Dermis blood vessel endothelial cell (primary cell): ENCODE measurements at places on chromosomes 6 and 20. TPM values are rescaled to one million over a fixed set of nuclear protein-coding genes. Genes with fewer than 3 reads are reported as not detected.

THBS2 gene
- 0.79 and 2.0 TPM in 2 replicates for total RNA-seq

DNA sequence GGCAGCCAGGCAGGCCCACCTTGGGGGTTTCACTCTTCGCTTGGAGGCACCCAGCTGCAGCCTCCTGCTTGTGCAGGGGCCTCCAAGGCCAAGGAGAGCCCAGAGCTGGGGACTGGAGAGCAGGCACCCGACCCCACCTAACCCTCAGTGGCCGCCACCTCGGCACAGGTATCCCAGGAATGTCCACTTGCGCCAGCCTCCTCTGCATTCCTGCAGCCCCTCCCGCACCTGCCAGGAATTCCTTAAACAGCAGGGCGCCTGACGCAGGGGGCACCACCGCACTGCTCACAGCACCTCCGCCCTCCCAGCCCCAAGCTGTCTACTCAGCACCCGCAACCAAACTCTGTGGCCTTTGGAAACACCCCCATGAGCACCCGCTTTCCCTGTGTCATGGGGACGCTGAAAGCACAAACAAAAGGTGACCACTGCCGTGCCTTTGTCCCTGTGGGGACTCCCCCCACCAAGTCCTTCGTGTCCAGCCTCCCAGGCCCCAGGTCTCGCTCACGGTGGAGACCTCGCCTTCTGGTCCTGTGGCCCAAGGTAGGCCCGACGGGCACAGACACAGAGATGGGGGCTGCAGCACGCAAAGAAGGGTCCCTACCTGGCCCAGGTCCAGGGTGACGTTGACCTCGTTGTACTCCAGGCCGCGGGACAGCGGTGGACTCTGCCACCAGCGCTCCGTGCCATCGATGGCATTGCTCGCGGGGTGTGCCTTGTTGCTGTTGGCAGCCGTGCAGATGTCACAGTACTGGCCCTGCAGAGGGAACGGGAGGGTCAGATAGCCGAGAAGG is 5.1 kb downstream of the LAMA5 start:
- DNase-seq, result no peak

MUC21 gene
- not detected in 2 replicates for total RNA-seq

DNA sequence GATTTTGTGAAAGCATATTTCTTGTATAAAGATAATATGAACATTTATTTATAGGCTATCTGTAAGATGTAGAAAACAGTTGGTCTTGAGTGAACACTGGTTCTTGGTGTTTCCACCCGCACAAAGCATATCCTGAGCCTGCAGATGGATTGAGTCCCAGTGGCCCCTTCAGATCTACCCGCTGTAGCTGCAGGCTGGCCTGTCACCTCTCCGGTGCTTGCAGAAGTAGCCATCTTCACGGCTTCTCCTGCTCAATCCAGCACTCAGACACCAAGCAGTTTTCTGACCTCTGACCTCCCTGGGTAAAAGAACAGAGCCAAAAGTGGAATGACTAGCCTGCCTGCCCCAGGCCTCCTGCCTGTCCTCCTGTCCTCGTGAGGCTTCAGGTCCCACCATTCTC is 22.7 kb downstream of the LYRM2 start:
- no peak for DNase-seq

DNA sequence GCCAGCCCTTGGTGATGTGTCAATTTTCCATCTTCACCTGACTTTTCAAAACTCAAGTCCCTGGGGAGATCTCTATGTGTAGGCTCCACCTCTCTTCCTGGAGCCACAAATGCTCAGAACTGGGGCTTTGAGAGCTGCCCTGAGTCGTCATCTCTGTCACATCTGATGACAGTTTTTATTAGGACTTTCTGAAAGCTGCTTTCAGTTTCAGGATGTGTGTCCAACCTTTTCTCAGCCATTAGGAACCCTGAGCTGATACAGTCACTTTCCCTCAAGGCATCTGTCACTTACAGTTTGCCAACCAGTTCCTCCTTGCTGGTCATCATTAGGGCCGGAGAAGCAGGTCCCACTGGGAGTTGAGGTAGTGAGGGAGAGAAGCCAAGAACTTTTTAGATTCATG is 365.9 kb upstream of the CHD6 start:
- no peak for DNase-seq

DNA sequence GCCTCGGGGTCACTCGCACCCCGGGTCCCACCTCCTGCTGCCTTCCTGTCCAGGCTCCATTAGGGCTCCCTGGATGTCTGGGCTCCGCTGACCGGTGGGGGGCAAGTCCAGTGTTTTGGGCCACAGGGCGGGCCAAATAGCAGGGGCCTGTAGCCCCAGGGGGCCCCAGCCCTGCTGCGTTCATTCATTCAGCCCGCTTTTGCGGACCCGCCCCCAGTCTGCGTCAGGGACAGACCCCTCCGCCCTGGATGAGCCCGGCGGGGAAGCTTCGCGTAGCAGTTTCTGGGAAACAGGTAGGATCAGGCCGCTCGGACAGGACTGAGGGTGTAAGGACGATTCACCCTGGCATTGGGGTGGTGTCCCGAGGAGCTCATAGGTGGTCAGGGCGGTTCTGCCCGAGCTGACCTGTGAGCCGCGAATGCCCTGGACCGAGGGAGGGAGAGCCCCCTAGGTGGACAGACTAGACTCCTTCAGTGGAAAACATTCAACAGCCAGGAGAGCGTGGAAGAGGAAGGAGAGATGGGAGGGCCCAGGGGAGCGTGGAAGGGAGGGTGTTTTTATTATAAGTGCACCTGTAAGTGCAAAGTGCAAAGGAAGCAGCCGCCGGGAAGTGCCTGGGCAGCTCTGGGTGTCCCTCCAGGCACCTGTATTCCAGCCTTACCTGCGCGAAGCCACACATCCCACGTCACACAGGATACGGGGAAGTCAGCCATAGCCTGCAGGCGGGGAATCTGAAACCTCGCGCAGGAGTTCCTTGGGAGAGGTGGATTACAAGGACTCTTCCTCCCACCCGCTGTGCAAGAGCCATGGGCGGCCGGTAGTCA is 662 bp downstream of the ENTPD6 start:
- DNase-seq, result peak; percentile 33

GRCh38 chr6:70315079-70315751 is 12.3 kb upstream of the COL9A1 start:
- DNase-seq, result no peak

GRCh38 chr20:34703424-34704176 is 544 bp upstream of the TP53INP2 start:
- DNase-seq, result peak; percentile 38

GRCh38 chr20:49496553-49497397 is 14.3 kb upstream of the KCNB1 start:
- DNase-seq, result no peak

DNA sequence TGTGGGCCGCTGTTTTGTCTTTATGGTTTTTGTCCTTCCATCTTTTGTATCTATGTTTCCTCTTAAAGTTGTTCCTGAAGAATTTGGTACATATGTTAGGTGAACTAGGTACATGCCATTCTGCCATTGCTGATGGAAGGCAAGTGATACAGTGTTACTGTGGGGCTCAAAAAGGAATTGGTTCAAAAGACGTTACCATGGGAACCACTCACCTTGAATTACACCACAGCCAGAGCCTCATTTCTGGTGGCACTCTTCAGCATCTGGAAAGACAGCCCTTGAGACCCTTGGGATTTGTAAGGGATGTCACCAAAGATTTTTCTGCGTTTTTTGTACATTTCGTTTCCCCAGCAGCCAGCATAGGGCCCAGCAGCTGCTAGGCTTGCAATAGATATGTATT is 31.9 kb downstream of the TMEM181 start:
- no peak for DNase-seq

EPHA7 gene
- total RNA-seq, result under 0.01 TPM in 2 replicates

- no peak for DNase-seq
Measured at GRCh38 chr6:117538615-117539014, 56.1 kb downstream of the DCBLD1 start.

PKIG gene
- total RNA-seq, result 177 and 275 TPM in 2 replicates

OR2H1 gene
- not detected in 2 replicates for total RNA-seq

OPN5 gene
- total RNA-seq, result not detected in 2 replicates

DNA sequence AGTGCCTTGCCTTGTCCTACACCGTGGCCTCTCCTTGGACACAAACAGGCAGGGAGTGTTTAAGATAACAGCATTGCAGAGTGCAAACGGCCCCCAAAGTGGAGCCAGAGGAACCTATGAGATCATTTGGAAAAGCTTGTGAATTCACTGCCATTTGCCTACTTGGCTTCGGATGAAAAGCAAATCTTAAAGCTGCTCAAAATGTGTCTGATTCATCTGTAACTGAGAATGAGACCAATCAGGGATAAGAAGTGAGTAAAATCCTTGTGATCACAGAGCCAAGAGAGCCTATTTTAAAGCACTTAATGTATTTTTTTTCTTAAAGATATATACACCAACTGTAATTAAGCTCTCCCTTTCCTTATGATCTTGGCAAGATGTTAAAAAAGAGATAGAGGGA is 65.7 kb upstream of the BACH2 start:
- no peak for DNase-seq

DNA sequence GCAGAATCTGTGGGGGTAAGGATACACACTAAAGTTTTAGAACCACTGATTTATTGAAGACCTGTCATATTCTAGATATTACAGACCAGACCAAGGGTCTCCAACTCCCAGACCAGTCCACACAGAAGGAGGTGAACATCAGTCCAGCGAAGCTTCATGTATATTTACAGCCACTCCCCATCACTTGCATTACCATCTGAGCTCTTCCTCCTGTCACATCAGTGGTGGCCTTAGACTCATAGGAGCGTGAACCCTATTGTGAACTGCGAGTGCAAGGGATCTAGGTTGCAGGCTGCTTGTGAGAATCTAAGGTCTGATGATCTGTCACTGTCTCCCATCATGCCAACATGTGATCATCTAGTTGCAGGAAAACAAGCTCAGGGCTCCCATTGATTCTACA is 5.0 kb upstream of the BCLAF1 start:
- no peak for DNase-seq

DNA sequence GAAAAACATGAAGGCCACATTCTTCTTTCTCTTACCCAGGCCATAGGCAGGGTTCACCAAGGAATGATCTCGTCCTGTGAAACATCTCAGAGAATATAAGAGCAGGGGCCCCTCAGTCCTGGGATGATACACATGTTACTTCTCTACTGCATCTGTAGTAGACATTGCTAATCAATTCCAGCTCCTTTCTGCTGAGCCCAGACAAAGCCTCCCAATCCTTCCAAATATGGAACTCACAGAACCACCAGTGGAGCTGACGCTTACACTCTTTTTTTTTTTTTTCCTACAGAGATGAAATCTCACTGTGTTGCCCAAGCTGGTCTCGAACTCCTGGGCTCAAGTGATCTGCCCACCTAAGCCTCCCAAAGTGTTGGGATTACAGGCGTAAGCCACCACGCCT is 9.1 kb downstream of the SNTA1 start:
- no peak for DNase-seq

DNA sequence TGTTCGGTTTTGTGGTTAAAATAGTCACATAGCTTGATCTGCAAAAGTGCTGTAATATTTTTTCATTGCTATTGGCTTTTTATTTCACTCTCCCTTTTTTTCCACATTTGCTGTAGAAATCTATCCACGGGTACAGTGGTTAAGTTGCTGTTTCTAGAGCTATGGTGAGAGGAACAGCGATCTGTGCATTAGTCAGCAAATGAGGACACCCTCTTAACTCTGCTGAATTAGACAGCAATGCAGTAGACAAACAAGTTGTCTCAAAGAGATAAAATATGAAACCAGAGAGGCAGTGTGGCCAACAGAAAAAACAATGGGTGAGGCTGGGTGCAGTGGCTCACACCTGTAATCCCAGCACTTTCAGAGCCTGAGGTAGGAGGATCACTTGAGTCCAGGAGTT is 17.6 kb upstream of the SYNJ2 start:
- DNase-seq, result no peak

- DNase-seq, result peak; percentile 86
Measured at GRCh38 chr6:27145731-27146455, 101.6 kb upstream of the PRSS16 start.

GRCh38 chr6:148998704-148999103 is 251.9 kb downstream of the UST start:
- DNase-seq, result no peak

- DNase-seq, result no peak
Measured at GRCh38 chr20:33927724-33928123, 66.0 kb upstream of the RALY start.

SGK1 gene
- 109 and 111 TPM in 2 replicates for total RNA-seq

SNAP25 gene
- total RNA-seq, result 0.05 TPM in 1 of 2 replicates, not detected in the other

FAXC gene
- total RNA-seq, result 0.34 and 0.56 TPM in 2 replicates

NHSL1 gene
- total RNA-seq, result 45.1 and 78.7 TPM in 2 replicates

MRPL14 gene
- total RNA-seq, result 48.1 and 75.4 TPM in 2 replicates

GRCh38 chr20:11502061-11502460 is 415.6 kb upstream of the BTBD3 start:
- no peak for DNase-seq

- DNase-seq, result no peak
Measured at GRCh38 chr20:54103762-54104600, 33.6 kb upstream of the BCAS1 start.

ZC3H12D gene
- total RNA-seq, result 0.17 and 0.23 TPM in 2 replicates

MTO1 gene
- 28.8 and 30.0 TPM in 2 replicates for total RNA-seq

DNA sequence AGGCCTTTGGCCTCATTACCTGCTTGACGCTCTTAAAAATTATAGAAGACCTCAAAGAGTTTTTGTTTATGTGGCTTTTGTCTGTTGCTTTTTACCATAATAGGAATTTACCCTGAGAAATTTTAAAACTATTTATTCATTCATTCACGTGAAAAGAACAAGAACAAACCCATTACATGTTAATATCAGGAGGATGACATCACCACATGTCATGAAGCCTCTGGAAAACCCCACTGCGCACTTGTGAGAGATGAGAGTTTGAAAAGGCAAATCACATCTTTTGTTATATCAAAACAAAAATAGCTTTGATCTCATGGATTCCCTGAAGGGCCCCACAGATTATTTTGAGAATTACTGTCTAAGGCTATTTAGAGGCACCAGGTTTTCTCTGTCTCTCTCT is 61.3 kb upstream of the EYA2 start:
- DNase-seq, result no peak

COL19A1 gene
- not detected in 2 replicates for total RNA-seq

C20orf144 gene
- 0.05 TPM in 1 of 2 replicates, not detected in the other for total RNA-seq

GRCh38 chr6:170208651-170209353 is 82.1 kb downstream of the DLL1 start:
- DNase-seq, result no peak

- DNase-seq, result peak; percentile 82
Measured at GRCh38 chr6:2103765-2104523, 141.5 kb downstream of the GMDS start.

DNA sequence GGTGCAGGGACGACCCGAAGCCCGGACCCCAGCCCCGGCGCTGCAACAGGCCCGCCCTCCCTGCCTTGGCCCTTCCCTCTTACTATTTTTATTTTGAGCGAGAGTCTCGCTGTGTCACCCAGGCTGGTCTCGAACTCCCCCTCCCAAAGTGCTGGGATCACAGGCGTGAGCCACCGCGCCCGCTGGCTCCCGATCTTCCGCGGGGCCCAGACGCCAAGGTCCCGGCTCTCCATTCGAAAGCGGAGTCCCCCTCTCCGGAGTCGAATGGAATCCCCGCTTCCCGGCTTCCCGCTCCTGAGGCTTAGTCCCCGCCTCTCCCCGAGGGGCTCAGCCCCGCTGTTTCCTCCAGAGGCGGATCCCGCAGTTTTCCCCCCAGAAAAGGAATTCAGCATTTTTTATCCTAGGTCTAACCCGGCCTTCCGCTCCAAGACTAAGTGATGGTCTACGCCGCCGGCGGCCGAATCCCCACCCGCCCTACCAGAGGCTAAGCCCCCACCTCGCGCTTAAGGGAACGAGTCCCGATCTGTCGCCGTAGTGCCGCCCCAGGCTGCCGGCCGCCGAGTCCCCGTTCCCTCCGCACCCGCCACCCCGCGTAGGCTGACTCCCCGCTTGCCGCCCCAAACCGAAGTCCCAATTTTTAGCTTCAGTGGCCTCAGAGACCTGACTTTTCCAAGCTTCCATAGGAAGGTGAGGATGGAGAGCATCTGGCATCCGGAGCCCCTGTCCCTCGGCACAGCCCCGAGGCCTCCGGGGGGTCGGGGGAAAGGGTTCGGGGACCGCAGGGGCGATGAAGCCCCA is 11.5 kb upstream of the TMC2 start:
- DNase-seq, result peak; percentile 67
